Activated T-helper 1 cell treated with anti-CD3 and anti-CD28 coated beads, Interleukin-2, amount 50 U/mL, for 16 hours (primary cell): ENCODE measurements at places on chromosomes 12 and 14.

- DNase-seq, result no peak
These were observed 35.6 kb upstream of the ITPR2 start for GRCh38 chr12:26868447-26869103.

DNA sequence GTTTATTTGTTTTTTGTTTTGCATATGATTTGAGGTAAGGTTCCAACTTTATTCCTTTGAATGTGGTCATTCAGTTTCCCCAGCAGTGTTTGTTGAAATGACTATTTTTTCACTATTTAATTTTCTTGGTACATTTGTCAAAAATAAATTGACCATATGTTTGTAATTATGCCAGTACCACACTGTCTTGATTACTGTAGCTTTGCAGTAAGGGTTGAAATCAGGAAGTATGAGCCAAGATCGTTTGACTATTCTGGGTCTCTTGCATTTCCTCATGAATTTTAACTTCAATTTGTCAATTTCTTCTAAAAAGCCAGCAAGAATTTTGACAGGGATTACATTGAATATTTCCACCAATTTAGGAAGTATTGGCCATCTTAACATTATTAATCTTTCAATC lies 199.3 kb upstream of the PPFIA2 start:
- no peak for DNase-seq

DNA sequence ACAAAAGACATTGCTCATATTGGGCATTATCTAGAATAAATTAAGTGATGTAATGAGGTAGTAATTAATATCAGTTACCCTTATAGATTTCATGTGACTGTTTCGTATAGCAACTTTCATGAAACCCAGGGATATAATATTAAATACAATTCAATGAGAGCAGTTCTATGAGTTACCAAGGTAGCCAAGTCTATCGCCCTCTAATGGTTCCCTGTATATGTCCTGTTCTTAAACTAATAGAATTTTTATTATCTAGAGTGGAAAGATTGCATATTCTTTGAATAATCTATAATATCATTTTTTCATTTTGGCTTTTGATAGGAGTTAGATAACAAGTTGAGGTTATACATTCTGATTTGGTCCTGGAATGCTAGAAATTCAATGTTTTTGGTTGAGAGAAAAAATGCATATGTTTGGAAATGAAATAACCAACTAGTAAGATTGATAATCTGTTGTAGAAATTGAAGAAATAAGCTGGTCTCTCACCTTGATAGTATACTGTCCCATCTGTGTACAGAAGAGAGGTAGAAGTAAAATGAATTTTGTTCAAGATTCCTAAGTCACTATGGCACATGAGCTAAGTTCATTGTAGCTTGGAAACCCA lies 59.7 kb downstream of the SCFD1 start:
- DNase-seq, result no peak

DNA sequence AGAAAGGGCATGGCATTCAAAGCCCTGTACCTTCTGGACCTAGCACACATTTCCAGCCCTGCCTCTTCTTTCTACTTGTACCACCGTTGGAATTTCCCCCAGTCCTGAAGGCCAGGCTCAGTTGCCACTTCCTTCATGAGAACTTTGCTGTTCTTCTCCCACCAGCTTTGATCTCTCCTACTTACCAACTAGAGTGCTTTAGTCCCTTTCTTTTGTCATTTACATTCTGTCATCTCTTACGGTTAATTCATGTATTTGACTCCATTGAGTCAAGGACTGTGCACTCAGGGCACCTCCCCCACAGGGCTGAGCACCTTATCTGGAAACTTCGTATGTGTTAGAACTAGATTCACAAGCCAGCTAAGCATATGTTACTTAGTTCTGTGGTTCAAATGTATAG lies 26.3 kb downstream of the BICDL1 start:
- DNase-seq, result peak; percentile 35

DNA sequence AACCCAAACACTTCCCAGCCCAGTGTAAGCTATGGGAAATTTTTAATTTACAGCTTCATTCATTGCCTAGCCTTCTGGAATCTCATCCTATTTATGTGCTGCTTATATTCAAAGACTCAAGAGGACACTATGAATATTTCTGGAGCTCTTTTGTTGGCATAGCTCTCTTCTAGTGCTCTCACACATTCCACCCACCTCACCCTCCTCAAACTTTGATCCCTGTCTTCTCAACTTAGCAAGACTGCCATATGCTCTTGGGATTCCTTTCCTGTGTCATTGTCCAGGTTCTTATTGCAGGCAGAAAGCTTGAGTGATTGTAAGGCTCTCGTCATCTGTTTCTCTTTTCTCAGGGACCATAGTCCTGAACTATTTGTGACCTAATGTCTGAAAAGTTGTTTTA lies 18.0 kb upstream of the NKX2-1 start:
- DNase-seq, result no peak

- DNase-seq, result no peak
These were observed 72.0 kb downstream of the C12orf56 start for GRCh38 chr12:64318605-64319004.

DNA sequence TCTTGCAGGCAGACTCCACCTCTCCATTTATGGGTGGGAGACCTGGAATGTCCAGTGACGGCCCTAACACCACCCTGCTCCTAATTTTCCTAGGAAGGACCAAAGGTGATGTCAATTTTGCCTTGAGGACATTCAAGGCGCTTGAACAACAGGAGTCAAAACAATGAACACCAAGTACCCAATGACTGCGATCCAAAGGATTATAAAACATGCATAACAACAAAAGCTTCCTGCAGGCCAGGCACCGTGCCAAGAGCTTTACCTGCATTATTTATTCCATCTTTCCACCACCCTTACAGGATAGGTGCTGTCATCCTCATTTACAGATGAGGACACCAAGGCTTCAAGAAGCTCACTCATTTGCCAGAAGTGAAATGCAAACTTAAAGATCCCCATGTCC lies 15.2 kb upstream of the FOXN3 start:
- DNase-seq, result no peak

DNA sequence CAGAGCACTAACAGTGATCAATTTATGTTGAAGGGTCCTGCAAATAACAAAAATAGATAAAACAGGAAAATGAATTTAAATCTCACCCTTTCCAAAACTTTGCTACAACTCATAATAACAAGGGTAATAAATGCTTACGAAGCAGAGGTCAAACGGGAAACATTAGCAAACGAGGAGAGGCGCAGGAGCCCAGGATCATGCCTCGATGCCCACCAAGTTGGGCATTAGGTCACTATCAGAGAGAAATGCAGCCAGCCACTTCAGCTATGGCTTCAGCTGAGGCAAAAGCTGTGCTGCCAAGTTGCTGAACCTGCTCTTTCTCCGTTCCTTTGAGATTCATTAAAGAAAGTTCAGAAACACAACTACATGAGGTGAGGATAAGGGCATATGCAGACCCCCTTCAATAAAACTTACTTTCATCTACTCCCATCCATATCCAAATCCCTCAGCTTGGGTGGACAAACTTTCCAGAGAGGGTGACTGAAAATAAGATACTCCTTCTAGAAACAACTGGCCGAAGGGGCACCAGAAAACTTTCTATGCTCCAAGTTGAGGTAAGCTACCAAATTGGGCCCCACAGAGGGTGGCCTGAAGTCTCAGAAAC lies 7.9 kb downstream of the NKX2-1 start:
- DNase-seq, result no peak

DNA sequence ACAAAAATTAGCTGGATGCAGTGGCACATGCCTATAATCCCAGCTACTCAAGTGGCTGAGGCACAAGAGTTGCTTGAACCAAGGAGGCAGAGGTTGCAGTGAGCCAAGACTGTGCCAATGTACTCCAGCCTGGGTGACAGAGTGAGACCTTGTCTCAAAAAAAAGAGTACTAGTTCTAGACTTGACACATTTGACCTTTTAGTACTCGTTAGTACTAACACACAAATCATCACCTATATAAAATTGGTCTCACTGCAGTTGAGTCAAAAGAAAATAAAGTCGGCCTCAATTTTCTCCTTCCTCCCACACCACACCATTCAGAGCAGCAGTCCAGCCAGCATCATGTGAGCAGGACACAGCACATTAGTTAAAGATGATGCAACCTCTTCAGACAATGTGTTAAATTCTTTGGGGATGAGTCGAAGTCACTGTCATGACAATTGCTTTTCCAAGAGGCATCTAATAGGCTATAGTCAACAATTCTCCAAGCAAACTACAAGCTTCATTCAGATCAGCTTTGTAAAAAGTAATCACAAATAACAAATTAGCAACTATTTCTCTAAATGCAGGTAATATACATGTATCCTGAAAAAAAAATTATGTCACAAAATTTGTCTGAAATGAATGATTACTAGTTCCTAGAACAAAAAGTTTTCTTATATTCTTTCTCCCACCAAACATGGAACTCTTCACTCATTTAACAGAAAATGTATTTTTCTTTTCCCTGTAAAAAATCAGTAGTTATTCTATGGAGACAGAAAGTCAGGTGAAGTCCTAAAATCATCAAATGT lies 55.6 kb downstream of the CLIP1 start:
- no peak for DNase-seq

GRCh38 chr14:71377099-71377498 lies 469.8 kb downstream of the PCNX1 start:
- no peak for DNase-seq

GRCh38 chr12:104964167-104964855 lies 6.2 kb upstream of the SLC41A2 start:
- DNase-seq, result no peak

GRCh38 chr14:75196468-75196867 lies 20.1 kb upstream of the TMED10 start:
- DNase-seq, result no peak

GRCh38 chr12:65657635-65658034 lies 166.6 kb upstream of the HMGA2 start:
- DNase-seq, result no peak

- no peak for DNase-seq
These were observed 21.6 kb downstream of the BTG1 start for GRCh38 chr12:92123780-92124688.

DNA sequence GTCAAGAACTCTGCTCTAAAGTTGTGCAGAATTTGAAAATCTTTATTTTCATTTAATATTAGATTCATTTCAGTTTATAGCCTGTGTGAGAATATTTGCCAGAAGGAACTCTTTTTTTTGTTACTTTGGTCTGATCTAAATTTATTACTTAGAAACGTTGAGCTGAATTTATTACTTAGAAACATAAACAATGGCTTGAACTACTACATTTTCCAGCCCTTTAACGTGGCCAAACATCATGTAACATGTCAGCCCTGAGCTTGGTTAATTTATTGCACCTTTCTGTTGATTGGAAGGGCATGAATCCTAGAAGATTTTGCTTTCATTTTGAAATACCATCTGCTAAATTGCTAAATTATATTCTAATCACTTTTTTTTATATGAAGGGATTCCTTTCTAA lies 241.4 kb downstream of the TMEM117 start:
- no peak for DNase-seq

DNA sequence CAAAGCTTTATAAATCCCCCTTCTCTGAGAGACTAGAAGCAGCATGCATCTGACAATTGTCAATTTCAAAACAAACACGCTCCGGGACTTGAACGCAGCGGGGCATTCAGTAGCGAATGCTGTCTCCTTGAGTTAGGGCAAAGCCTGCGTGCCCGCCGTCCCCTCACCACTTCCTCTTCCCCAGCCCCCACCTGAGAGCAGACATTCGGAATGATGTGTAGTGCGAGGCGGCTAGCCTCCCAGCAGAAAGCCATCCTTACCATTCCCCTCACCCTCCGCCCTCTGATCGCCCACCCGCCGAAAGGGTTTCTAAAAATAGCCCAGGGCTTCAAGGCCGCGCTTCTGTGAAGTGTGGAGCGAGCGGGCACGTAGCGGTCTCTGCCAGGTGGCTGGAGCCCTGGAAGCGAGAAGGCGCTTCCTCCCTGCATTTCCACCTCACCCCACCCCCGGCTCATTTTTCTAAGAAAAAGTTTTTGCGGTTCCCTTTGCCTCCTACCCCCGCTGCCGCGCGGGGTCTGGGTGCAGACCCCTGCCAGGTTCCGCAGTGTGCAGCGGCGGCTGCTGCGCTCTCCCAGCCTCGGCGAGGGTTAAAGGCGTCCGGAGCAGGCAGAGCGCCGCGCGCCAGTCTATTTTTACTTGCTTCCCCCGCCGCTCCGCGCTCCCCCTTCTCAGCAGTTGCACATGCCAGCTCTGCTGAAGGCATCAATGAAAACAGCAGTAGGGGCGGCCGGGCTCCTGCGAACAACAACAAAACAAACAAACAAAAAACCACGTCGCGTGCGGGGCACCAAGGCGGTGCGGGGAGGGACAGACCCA lies 2.2 kb downstream of the PRMT8 start:
- DNase-seq, result no peak

DNA sequence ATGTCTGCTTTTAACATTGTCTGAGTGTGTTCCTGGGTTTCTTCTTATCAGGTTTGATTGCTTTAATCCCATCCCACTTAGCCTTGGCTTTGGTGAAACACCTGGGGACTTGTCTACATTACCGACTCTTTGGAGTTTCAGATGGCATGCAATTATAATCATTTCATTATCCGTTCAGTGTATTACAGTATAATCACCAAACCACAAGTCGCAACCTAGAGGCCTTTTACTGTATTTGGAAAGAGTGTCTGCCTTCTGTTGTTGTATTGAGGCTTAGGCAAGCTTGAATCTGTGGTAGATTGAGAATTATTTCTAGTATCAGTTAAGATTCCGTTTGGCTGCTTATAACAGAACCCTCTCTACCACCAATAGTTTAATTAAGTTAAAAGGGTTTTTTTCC lies 103.9 kb downstream of the TGFB3 start:
- no peak for DNase-seq

DNA sequence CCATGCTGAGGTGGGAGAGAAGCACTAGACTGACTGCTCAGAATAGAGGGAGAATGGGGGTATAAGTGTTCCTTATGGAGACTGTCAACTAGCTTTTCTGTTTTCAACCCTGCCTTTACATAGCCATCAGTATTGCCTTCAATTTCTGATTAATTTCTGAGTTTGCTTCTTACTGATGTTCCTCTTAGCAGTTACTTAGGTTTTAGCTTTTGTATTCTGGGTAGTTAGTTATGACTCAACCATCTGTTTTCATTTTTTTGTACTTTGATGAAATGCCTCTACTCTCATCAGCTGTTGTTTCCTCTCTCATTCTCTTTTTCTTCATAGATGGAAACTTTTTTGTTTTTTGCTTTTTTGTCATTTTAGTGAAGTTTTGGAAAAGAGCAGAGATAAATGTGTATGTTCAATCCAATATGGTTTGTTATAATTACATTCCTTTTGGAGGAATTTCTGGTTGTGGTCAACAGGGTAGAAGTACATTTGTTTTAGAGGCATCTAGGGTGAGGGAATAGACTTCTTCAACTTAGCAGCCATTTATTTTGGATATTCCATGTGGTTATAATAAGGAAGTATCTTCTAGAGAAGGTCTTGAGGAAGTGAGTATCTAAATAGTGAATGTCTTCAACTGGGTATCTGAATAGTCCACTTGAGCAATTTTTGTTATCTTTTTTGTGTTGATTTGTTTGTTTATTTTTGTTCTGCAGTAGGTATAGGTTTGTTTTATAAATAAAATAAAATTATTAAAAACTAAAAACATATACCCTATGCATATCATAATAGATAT lies 29.6 kb downstream of the PMCH start:
- DNase-seq, result no peak

- DNase-seq, result no peak
These were observed 12.8 kb downstream of the LEMD3 start for GRCh38 chr12:65182012-65182739.

GRCh38 chr12:8689681-8690080 lies 8.1 kb upstream of the RIMKLB start:
- no peak for DNase-seq
